ENCODE measurements at places on chromosomes 7 and 10.
A peak's percentile ranks its signal among the peaks of the same experiment; 100 is the strongest.

DNA sequence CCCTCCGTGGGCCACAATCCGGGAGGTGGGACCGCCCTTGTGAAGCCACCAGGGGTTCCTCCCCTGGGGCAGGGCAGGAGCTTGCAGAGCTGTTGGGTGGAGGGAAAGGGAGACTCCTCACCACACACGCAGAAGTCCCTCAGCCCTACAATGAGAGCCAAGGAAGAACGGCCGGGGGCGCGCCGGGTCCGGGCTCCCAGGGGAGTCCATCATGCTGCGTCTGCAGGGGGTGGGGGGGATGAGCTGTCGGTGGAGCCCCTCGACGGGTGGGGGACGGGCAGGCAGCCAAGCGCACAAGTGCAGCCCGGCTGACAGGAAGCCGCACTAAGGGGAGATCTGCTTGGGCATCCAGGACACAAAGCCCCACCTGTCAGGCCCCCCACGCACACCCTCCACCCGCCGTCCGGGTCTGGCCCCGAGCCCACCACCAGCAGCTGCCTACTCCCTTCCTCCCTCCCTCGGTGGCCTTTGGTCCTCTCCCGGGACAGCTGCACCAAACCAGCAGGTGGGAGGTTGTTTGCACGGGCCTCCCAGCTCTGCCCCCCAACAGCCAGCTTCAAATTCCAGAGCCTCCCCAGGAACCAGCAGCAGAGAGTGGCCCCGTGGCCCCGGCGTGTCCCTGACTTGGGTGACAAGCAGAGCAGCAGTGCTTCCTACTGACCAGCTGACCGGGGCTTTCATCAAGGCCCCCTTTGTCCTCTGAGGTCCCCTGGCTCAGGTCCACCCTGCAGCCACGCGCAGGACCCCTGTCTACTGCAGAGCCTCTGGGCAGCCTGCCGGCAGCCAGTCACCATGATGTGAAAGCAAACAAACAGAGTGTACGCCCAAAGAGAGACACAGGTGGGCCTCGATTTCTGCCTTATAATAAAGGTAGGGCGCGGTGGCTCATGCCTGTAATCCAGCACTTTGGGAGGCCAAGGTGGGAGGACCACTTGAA is 50.3 kb downstream of the HIP1 start:
- DNase-seq: no peak

- DNase-seq: no peak
Observed at GRCh38 chr7:36128448-36129047, 24.5 kb upstream of the EEPD1 start.

- DNase-seq: no peak
Observed at GRCh38 chr7:3112479-3113134, 68.9 kb upstream of the CARD11 start.

DNA sequence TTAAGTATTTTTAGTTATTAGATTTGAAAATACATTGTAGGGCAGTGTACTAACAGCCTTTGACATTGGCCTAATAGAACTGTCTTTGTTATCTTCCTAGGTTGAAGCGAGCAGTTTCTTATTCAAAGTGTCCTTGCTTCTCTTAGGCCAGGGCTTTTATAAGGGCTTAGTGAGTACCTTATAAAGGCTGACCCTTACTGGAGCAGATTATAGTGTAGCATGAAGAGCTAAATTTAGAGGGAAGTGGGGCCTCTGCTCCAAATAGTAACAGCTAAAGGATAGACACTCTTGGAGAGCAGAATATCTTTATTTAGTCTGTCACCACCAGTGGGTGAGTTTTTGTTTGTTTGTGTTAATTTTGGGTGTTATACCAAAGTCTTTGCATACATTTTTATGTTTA is 15.9 kb downstream of the BZW2 start:
- DNase-seq: no peak

GRCh38 chr10:78211561-78212051 is 177.9 kb downstream of the RPS24 start:
- DNase-seq: no peak

DNA sequence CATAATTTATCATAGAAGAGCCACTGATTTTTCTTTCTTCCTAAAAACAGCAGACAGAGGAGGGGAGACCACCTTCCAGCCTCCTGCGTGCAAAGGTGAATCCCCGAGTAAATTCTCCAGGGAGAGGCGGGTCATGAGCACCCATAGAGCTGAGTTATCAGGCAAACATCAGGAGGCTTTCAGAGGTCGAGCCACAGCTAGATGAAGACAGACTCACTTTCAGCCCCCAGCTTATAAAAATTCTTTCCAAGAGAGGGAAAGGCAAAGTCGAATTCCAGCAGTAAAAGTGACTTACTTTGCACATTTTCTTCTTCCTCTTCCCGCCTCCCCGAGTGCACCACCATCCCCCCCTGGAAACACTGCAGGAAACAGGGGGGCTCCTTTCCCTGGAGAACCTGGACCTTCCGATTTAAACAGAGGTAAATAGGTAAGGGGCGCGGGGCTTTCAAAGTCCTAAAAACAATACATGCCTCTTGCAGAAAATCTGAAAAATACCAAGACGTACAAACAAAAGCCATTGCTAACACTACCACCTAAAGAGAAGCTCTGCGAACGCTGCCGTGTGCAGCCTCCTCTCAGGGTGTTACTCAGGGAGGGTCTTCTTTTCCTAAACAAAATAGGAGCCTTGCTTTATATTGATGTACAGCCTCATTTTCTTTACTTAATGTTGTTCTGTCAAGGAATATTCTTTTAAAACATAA is 163.8 kb downstream of the SVIL start:
- no peak for DNase-seq

DNA sequence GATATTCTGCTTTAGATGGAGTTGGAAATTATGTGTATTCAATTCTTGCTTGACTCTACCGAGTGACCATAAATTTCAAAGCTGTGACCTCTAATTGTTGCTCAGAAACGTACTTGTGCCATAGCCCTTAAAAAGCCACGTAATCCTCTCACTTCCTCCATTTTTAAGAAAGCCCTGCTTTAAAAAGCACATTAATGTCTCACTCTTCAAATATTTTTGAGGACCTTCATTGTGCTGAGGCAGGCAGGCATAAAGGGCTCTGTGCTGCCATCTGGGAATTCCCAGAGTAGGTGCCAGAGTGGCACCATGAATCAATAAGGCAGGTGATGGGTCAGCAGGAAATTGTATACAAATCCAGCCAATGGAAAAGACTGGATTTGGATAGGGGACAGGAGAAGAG is 97.7 kb upstream of the FAM204A start:
- DNase-seq: no peak

GRCh38 chr10:59877191-59877671 is 29.1 kb downstream of the CCDC6 start:
- DNase-seq: no peak

DNA sequence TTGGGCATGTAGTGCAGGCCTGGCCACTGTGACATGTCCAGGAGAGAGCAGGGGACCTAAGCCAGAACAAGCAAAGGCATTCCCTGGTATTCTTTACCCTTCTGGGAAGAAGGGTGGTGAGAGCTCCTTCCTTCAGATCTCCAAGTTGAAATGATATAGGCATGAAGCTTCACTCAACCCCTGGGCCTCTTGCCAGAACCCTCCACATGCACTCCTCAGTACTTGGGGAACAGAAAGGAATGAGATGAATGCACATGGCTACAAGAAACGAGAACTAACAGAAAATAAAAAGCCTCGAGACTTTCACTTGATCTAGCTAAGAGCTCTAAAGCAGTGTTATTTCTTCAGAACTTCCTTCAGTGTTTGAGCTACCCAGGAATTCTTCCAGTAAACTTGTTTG is 262.2 kb downstream of the ETV1 start:
- DNase-seq: no peak

- peak; percentile 14 for DNase-seq
Observed at GRCh38 chr7:151276666-151277590, 28.4 kb upstream of the SMARCD3 start.

DNA sequence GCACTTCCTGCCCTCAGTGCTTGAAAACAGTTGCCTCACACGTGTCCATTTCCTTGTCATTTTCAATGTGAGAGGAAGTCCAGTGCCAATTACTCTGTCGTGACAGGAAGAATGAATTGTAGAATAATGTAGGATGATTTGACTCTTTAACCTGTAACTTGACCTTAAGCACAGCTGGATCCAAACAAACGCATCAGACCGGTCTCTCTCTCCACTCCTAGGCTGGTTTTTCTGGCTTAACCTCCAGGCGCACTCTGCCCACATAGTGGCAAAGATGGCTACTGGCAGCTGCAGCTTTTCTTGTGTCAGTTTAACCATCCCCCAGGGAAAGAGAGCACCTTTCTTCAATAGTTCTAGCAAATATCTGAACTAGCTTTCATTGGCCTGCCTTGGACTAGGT is 29.4 kb upstream of the PNLIPRP3 start:
- DNase-seq: no peak

DNA sequence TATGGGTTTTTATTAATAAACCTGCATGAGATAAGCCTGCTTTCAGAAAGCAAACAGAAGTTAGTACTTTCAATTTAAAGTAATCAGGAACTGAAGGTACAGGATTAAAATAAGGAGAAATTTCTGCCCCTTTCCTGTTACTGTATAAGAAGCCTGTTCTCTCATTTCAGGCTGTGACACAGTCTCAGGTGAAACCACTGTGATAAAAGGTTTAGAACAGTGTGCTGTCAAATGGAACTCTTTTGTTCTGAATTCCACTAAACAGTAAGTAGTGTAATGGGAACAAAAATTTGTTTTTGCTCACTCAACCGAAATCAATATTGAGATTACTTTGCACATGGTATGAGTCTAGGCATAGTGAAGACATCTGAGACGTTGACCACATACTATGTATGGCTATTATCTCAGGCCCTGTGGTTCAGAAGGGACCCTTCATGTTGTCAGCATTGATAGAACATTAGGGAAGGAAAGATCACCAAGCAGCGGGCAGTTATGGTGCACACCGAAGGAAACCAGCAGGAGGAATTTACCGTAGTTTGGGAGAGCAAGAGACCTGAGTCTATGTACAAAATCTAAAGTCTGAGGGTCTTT is 14.9 kb downstream of the HEPACAM2 start:
- DNase-seq: no peak

- DNase-seq: no peak
Observed at GRCh38 chr7:1996816-1997215, 235.9 kb downstream of the MAD1L1 start.

All from stimulated activated CD4-positive, alpha-beta T cell treated with anti-CD3 and anti-CD28 coated beads, Interleukin-15, amount 100 ng/mL, for 1 hour (primary cell).